Brain microvascular endothelial cell (primary cell): ENCODE measurements at places on chromosomes 16 and 17.

DNA sequence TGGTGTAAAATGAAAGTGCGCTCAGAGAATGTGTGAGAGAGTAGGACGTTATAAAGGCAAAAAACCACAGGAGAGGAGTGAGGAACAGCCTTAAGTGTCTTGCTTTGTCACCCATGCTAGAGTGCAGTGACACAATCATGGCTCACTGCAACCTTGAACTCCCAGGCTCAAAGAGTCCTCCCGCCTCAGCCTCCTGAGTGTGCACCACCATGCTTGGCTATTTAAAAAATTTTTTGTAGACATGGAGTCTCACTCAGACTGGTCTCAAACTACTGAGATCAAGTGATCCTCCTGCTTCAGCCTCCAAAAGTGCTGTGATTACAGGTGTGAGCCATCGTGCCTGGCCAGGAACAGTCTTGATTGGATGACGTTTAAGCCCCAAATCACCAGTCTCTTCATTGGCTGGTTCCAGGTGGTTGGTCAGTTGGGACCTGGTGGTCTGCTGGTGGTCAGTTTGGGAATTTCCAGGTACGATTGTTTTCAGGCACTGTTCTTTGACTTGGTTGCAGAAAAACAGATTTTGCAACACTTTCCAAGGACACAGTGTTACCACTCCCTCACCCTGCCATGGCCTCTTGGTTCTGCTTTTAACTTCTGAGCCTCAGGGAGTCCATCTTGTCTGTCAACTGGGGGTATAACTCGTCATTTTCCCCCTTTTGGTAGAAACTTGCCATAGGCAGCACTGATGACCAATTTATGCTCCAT, 21.2 kb downstream of the DHODH start:
- DNase-seq = no peak

DNA sequence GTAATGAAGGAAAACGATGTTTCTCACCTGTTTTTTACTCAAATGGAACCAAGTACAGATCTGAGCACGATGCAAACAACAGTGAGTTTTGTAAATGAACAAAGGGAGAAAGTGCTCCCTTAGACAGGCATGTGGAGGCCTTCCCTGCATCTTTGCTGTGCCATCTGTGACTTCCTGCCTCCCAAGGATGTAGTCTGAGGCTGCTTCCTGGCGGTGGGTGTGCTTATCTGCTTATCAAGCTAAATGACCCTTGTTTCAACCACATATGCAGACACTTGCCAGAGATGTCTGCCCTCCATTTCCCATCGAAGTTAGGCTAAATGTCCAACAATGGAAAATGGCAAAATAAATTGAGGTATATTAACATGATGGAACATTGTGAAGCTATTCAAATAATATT, 34.6 kb downstream of the RGS9 start:
- DNase-seq = no peak

- no peak for DNase-seq
Measured at GRCh38 chr17:14321476-14321949, 20.6 kb downstream of the HS3ST3B1 start.

DNA sequence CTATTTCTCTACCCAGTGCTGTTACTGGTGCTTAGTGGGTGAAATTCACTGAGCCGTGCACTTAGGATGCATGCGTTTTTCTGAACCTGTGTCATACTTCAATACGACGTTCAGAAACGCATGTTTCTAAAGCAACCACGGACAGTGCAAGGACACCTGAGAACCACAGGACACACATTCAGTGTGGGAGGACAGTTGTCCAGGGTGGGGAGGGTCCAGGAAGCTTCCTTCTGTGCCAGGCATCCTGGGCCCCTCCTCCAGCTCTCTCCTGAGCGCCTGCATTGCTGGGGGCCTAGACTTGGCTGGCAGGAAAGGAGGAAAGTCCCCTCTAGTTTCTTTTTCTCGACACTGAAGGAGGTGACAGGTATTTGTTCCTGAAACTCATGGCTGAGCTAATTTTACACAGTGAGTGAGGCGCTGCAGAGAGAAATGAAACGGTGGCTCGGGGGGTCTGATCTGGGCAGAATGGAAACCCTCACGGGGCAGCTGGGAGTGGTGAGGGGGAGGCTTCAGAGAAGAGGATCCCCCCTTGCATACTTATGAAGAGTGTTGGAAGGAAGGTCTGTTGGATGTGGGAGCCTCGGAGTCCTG, 89.9 kb downstream of the IRF8 start:
- no peak for DNase-seq

GRCh38 chr17:83196366-83196765, 117.0 kb downstream of the METRNL start:
- DNase-seq = no peak

GRCh38 chr16:31329671-31330552, 25.1 kb upstream of the ITGAX start:
- DNase-seq = no peak

- no peak for DNase-seq
Measured at GRCh38 chr17:4522661-4523060, 24.0 kb downstream of the SPNS2 start.

- no peak for DNase-seq
Measured at GRCh38 chr17:28384281-28385036, 13.0 kb downstream of the SARM1 start.

- DNase-seq = no peak
Measured at GRCh38 chr16:74842413-74842812, 67.8 kb upstream of the FA2H start.

DNA sequence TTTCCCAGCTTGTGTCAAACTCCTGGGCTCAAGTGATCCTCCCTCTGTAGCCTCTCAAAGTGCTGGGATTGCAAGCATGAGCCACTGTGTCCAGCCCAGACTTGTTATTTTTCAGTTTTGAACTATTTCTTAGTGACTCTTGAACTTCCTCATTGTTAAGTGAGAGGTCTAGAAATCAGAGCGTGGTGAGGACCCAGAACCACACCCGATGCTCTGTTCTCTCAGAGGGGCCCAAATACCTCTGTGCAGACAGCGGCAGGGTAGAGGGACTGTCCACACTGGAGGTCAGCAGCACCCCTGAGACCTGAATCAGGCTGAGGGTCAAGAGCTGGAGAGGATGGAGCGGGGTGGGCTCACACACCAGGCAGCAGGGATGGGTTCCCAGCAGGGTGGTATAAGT, 47.7 kb upstream of the MEAK7 start:
- no peak for DNase-seq

- peak; percentile 34 for DNase-seq
Measured at GRCh38 chr17:39231591-39232551, 6.1 kb upstream of the STAC2 start.

DNA sequence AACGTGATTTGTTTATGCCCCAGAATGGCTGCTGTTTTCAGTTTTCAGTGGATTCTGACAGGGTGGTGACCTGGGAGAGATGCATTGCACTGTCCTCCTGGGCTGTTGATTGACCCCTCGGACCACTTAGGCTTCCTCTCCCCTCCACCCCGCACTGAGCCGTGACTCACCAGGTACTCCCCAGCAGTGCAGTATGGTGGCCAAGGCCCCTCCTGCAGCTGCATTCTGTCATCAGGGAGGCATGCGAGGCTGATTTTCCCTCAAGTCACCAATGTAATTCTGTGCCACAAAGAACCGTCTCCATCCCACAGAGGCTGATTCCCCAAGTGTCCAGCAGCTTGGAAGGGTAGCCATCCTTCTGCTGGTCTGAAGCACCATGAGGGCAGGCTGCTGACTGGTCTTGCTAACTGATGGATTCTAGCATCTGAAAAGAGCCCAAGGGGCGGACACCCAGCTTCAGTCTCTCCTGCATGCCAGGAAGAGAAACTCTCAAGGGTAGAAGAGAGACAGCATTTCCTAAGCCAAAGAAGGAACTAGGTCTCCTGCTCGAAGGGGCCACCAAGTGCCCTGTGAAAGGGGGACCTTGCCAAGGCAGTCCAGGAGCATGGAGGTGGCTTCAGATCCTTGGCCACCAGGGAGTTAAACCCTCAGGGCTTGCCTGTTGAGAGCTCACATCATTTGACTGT, 148.1 kb downstream of the SOCS1 start:
- DNase-seq = peak; percentile 71

DNA sequence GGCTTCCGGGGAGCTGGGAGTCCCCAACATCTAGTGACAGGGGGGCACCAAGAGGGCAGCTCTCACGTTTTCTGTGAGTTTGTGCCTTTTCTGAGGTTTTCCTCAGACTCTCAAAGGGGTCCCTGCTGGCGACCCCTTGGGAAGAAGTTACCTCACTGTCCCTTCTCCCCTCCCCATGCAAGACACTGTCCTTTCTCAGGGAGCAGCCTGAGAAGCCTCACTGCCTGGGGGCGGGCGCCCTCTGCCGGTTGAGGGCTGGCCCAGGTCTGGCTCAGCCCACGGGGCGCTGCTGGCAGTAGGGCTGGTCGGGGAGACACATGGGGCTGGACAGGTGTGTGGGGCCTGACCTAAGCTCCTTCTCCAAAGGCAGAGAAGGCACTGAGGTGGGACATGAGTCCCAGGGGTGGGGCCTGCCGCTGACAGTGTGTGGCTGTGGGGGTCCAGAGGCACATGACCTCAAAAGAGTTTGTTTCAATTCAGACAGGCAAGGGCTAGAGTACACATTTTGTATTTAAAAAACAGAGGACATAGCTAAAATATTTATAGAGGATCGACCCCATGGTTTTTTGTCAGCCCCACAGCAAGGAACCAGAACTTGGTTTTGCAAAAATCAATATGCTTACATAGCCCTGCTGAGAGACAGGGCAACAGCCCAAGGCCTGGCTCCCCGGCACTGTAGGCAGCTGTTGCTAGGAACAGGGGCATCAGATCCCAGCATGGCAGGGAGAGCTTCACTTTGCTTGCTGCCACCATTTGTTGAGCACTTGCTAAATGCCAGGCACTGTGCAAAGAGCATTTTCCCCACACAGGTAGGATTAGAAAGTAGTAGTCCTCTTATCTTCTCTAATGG, 18.5 kb upstream of the ALDH3A1 start:
- peak; percentile 33 for DNase-seq

DNA sequence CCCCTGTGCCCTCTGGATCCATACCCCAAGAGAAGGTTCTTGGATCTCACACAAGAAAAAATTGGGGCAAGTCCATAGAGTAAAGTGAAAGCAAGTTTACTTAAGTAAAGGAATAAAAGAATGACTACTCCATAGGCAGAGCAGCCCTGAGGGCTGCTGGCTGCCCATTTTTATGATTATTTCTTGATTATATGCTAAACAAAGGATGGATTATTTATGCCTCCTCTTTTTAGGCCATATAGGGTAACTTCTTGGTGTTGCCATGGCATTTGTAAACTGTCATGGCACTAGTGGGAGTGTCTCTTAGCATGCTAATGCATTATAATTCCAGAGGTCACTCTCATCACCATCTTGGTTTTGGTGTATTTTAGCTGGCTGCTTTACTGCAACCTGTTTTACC, 70.8 kb downstream of the NLK start:
- no peak for DNase-seq

- DNase-seq = no peak
Measured at GRCh38 chr17:75673487-75673886, 6.3 kb downstream of the SAP30BP start.

- no peak for DNase-seq
Measured at GRCh38 chr16:48091117-48091516, 64.7 kb downstream of the ABCC12 start.

DNA sequence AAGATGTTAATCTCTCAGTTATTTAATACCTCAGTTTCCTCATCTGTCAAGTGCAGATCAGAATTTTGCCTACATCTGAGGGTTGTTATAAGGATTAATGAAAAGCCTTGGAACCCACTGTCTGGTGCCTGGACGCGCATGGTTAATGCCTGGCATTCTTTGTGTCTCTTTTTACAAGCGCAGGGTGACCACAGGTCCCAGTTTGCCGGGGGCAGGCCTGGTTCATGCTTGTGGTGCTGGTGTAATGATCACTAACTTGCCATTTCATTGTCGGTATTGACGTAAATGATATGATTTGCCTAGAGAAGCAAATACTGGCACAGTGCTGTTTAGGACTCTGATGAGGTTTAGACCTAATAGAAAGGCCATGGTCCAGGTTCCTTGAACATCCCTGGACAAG, 23.1 kb downstream of the MRC2 start:
- DNase-seq = no peak

- DNase-seq = no peak
Measured at GRCh38 chr17:2423271-2423670, 22.4 kb upstream of the MNT start.

GRCh38 chr16:68860978-68861892, 17.9 kb downstream of the TANGO6 start:
- no peak for DNase-seq

DNA sequence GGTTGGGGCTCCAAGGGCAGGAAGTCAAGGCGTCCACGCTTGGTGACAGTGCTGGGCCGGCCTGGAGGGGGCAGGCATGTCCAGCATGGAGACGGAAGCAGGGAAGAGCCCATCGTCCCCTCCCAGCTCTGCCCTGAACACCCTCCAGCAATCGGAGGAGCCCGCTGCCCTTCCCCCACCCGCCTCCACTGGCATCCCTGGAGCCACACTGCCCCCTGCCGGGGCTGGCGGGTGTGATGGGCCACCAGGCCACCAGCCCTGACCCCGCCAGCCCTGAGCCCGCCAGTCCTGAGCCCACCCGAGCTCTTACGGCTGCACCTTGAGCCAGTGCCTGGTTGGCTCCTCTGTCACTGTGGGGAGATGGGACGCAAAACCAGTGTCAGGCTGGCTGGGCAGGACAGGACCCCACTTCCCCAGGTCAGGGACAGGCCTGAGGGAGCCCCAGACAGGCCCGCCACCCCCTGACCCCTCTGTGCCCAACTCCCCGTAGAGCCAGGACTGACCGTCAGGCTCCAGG, 4.1 kb upstream of the CDH15 start:
- DNase-seq = peak; percentile 27

GRCh38 chr17:9256751-9257629, 235.7 kb downstream of the NTN1 start:
- no peak for DNase-seq
